ENCODE measurements at places on chromosomes 6 and 20. TPM values are rescaled to one million over a fixed set of nuclear protein-coding genes. Genes with fewer than 3 reads are reported as not detected.
A peak's percentile ranks its signal among the peaks of the same experiment; 100 is the strongest.

Gene MAFB
- not detected for total RNA-seq

DNA sequence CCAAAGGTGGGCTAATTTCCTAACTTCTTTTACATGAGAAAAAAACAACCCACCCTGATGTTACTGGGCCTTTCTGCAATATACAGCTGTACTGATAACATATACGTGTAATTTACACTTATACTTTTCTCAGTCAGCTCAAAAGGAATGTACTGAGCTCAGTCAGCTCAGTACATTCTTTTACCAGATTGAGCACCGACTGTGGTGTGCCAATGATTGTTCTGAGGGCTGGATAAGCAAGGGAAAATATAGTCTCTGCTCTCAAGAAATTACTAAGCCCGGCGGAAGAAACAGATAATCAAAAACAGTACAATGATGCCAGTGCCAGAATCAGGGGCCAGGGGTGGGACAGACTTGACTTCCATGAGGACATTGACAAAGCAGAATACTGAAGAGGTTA lies 10.0 kb upstream of the BLOC1S5 start:
- DNase-seq = no peak

DNA sequence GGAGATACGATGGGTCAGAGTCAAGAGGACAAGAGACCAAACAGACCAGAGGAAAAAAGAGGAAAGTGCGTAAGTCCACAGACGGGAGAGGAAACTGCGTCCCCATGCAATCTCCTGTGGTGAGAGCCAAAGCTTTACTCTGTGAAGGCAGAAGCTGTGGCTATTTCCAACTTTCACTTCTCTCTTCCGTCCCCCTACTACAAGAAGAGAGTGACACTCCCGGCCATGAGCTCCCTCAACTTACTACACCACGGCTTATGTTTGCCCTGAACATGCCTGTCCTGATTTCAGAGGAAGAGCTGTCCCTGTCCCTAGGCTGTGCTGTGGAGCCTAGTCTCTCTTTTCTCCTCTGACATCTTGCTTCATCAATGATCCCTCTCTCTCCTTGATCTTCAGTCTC lies 11.5 kb upstream of the SSR1 start:
- no peak for DNase-seq

DNA sequence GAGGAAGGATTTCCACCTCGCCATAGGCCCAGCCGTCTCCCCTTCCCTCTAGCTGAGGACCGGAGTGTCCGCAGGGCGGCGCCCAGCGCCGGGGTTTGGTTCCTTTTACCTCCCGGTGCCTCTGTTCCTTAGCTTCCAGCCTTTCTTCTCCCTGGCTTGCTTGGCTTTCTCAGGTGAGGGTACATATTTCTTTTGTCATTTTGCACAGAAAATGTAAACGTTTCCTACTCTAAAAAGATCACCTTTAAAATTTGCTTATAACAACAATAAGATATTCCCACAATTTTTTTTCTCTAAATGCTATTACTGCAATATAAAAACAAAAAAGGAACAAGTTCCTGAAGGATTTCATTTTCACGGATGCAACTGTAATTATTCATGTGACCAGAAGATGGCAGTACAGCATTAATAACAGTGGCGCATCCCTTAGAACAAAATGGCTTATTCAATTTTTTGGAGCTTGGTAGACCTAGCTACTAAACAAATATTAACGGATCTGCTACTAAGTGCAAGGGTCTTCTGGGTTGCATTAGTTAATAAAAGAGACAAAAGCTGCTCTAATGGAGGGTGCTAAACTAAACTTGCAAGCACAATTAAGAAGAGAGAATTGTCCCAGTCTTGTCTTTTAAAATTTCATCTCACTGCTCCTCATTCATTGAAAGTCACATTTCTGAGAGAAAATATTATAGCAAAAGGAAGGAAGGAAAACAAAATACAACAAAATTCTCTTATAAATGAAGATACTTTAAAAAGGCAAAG lies 172.9 kb downstream of the ADGRG6 start:
- DNase-seq = peak; percentile 71

DNA sequence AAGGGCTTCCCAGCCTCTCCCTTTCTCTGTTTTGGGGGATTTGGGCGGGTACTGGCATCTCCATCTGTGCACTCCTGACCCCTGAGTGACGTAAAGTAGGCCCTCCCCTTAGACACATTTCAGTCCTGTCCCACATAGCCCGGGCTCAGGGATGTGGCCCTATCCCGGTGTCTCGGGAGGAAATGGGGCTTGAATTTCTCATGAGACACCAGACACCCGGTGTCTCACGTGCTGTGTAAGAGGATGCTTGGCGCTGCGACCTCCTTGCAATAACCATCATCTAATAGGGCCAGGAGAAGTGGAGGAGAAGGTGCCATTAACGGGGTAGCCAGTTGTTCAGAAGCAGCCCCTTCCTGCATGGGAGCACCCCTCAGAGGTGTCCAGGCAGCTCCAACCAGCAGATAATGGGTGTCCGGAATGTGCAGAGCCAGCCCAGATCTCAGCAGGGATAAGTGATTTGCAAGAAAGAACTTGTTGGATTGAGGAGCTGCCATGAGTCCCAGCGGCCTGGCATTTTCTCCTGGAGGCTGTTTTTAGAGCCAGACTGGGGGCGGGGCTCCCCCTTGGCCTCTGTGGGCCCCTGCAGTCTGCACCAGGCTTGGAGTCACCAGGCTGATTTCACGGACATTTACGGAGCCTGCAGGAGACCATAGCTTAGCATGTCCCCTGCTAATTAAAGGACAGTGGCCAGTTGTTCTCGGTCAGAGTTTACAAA lies 372.0 kb downstream of the PREX1 start:
- DNase-seq = no peak
